Stimulated activated CD4-positive, alpha-beta T cell treated with anti-CD3 and anti-CD28 coated beads, Interleukin-1b, Interleukin-23, amount 100 ng/mL, for 4 hours (primary cell): ENCODE measurements at places on chromosomes 2 and 18.

DNA sequence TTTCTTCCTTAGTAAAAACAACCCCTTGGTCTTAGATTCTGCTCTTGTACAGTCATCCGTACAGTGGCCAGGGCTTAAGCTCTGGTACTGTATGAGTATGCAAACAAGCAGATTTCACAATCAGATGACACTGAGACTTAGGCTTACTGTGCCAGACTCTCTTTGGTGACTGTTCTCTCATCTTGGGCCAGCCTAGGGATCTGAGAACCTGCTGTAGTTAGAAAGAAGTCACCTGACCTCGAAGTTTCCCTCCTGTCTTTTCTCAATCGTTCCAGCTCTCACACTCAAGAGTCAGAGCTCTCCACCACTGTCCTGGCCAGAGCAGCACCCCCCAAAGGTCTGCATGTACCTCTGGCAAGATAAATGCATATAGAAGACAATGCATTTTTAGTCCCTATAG, 63.2 kb downstream of the ZEB2 start:
- DNase-seq: no peak

GRCh38 chr2:219081096-219081495, 20.4 kb upstream of the IHH start:
- DNase-seq: no peak

DNA sequence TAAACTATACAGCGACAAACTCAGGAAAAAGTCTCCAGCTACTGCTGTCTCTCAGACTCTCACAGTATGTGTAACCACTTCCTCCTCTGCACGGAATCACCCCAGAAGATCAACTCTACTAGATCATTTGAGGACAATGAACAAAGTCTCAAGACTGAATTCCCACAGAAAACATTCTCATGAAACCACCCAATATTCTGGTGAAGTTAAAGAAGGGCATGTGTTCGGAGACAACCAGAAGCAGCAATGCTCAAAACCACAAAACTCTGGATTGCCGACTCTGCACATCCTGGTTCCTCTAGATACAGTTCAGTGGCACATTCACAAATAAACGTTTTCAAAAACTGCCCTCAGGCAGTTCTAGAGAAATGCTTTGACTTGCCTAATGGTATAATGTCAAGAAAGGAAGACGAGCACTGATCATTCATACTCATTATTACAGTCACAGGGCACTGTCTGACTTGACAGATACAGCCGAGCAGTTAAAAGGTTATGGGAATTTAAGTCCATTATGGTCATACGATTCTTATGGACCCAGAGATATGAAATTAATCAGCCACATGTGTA, 91.9 kb upstream of the STK17B start:
- DNase-seq: no peak

- DNase-seq: no peak
Observed at GRCh38 chr2:130765464-130765863, 10.1 kb downstream of the AMER3 start.
